HCEC 1CT (cell line): ENCODE measurements at places on chromosomes 13 and 19.

DNA sequence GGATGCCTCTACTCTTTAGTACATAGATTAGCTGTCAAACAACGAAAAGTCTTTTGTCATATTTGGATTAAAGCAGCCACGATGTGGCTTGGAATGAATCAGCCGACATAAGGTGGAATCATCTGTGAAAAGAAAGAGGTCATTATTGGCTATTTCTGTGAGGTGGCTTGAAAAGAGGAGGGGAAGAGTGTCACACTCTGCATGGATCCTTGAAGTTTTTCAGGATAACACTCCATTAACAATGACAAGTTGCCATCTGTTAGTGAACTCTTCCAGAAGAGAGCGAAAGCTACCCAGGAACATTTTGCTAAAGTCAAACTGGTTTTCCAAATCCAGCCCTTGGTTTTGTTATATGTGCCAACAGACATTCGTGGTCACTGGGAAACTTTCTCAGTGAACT lies 1604.8 kb downstream of the OLFM4 start:
- no peak for DNase-seq

DNA sequence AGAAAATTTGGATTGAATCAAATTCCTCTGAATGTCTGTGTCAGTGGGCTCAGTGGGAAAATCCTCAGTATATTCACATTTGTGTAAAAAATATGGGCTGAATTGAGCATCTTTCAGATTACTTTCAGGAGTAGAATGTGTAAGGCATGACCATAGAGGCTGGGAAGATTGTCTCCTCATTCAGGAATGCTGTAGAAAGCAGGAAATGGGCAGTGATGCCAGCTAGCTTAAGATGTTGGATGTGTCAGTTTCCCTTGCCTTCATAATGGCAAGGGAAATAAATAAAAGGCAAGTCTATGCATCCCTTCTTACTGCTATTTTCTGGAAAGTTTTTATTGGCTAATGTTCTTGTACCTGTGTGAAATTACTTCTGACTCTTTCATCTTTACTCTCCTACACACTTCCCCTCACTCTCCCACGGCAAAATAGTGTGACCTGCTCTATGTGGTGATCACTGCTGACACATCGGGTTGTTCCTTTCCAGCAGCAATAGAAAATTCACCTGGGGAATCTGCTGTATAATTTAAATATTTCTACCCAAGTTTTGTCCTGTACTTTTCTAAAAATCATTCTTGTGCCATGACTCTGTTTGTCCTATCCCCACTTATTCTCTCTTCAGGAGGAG lies 103.2 kb downstream of the LMO7 start:
- DNase-seq: peak; percentile 17

DNA sequence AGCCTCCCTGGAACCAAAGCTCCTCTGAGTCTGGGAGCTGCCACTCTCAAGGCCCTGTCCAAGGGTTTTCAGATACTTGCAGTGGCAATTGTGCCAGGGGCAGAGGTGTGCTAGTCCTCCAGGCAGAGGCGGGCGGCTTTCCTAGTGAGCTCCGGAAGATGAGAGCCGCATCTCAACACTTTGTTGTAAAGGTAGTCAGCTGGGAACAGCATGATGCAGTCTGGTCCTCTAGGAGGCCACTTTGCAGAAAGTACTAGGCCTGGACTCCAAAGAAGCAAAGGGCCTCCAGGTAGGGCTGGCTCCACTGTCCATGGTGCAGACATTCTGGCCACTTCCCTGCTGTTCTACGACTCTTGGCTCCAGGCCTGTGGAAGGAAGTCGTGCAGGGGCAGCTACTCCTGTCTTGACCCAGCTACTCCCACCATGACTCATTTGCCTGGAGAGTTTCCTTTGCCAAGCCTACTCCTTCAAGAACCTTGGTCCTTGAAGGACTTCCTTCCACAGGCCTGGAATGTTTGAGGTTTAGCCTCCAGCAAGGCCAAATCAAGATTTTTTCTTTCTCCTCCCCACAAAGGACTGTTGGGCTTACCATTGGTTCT lies 9.9 kb upstream of the ZNF536 start:
- DNase-seq: no peak

DNA sequence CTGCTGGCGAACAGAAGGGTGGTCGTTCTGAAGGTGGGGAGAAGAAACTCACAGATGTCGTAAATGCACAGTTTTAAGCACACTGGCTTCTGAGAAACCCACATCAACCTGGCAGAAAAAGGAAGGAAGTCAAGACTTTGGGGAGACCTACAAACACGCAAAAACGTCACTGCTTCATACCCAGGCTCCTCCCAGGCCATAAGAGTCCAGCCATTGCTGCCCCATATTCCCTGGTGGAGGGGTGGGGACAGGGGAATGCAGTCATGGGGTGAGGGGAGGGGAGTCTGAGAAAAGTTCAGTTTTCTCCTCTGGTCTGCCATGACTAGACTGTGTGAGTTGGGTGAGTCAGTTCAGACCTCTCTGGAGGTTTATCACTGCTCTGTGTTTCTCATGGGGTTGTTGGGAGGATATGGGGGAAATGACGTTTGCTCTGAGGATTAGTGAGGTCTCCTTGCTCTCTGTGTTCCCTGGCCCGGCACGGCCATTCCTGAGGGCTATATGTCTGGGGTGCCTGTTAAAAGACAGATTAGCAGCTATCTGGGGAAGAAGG lies 139.0 kb downstream of the FLT1 start:
- DNase-seq: peak; percentile 55

GRCh38 chr13:74092711-74093110 lies 41.5 kb downstream of the KLF12 start:
- no peak for DNase-seq

- DNase-seq: no peak
Observed at GRCh38 chr13:49132479-49133002, 87.6 kb upstream of the MLNR start.

DNA sequence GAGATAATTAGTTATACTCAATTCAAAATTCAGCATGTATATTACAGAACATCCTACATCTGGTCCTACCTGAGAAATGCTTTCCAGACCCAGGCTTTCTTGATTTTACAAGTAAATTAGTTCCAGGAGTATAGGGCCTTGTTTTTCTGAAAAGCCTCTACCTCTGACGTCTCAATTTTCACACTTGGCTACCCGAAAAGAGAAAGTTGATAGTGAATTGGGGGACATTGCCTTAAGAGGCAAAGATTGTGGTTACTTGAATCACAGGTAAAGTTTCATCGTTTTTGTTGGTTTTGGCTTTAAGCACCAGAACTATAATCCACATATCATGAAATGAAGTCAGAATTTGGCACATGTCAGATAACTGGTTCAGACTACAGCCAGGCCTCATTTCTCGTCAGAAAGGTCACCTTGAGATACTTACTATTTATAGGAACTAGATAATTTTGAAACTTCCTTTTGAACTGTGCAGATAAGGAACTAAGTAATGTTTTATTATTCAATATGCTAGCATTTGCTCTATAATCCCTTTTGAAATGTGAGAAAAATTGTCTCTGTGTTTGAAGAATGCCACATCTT lies 30.8 kb downstream of the FAM124A start:
- no peak for DNase-seq

DNA sequence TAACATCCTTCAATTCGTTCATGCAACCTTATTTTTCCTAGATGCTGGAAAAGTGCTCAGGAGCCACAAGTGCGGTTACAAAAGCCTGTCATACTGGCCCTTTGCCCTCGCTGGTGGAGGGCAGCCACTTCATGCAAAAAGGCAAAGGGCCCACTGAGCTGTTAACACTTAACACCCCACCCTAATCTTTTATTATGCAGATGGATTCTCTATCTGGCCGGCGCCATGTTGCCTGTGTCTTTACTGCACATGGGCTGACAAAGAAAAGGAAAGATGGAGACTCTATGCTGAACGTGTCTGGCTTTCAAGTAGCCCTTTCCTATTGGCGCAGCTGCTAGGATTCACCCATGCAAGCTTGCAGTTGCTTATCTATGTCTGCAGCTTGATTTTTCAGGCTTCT lies 10.8 kb downstream of the OR7D2 start:
- DNase-seq: no peak
